Suppressor macrophage treated with lipopolysaccharide for 4 hours (primary cell): ENCODE measurements at places on chromosomes 2 and 18.

GRCh38 chr2:187461294-187462261 is 13.5 kb upstream of the CALCRL start:
- no peak for DNase-seq

DNA sequence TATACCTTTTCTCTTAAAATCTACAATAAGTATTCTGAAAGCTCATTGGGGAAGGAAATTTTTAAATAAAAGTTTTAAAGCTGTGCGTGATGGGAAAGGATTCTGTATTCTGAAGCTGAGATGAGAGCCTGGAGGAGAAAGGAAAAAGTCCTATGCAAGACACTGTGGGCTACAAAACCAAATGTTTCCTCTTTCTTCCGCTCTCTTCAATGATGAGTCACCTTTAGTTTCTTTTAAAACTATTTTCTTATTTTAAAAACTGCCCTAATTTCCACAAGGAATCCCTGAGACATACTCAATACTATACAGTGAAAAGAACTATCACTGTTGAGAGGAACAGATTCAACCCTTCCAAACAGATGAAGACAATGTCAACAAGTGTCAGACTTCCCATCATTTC is 87.4 kb downstream of the INO80D start:
- peak; percentile 32 for DNase-seq

DNA sequence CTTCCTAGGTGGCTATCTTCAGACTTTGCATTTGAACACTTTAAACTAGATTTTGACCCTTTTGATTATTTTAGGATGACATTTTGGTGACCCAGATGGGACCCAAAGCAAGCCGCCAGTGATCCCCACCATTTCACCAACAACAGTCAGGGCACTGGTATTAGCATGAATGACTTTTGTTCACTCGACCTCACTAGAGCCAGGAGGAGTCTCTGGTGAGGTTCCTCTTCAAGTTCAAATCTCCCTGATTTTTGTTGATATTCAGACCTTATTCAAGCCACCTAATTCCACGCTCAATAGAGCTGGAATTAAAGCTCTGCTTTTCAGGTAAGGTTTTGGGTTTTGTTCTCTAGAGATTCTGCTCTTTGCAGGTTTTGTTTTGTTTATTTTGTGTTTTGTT is 202.3 kb downstream of the MREG start:
- DNase-seq, result no peak

- peak; percentile 28 for DNase-seq
Observed at GRCh38 chr2:128437204-128437565, 118.5 kb upstream of the HS6ST1 start.

DNA sequence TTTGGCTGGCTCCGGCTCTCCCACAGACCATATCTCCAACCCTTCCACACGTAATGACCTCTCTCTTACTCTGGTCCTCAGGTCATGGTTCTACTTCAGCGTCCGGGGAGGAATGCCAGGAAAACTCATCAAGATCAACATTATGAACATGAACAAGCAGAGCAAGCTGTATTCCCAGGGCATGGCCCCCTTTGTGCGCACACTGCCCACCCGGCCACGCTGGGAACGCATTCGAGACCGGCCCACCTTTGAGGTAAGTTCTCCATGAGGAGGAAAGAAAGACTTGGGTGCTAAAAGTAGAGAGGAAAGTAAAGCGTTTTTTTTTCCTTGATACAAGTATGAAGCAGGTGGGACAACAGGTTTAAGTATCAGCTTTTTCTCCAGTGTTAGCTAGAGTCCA is 1.9 kb downstream of the AGBL5 start:
- no peak for DNase-seq

DNA sequence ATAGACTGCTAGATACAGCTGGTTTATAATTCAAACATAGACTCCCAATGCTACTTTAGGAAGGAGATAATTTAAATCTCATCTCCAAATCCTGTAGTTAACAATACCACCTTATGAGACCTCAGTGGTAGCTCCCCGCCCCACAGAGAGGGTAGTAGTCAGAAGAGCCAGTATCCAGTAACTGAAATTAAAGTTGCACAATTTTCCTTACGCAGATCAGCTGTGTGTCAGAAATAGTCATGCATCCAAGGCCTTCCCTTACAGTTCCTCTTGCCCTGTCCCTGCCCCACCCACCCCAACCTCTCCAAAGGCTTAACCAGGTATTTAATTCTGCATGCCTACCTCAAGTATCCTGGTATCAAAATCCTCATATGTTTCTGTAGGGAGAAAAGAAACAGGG is 15.5 kb downstream of the MRPS5 start:
- DNase-seq, result peak; percentile 19

DNA sequence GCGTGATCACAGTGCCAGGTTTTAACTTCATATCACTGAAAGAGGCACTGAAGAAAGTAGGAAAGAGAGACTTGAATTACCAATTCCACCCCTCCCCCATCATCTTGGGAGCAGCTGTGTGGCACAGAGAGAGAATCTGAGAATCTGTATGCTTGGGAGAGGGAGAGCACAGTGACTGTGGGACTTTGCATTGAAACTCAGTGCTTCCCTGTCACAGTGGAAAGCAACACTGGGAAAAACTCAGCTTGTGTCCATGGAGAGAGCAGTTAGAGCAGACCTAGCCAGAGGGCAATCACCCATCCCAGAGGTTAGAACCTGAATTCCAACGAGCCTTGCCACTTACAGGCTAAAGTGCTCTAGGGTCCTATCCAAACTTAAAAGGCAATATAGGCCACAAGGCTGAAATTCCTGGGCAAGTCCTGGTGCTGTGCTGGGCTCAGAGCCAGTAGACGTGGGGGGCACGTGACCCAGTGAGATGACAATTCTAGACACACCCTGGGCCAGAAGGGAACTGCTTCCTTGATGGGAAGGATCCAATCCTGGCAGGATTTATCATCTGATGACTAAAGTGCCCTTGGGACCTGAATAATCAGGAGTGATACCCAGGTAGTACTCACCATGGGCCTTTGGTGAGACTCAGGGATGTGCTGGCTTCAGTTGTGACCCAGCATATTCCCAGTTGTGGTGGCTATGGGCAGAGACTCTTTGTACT is 15.5 kb upstream of the ABCB11 start:
- DNase-seq, result no peak

GRCh38 chr18:78701771-78702396 is 277.7 kb upstream of the SALL3 start:
- no peak for DNase-seq

DNA sequence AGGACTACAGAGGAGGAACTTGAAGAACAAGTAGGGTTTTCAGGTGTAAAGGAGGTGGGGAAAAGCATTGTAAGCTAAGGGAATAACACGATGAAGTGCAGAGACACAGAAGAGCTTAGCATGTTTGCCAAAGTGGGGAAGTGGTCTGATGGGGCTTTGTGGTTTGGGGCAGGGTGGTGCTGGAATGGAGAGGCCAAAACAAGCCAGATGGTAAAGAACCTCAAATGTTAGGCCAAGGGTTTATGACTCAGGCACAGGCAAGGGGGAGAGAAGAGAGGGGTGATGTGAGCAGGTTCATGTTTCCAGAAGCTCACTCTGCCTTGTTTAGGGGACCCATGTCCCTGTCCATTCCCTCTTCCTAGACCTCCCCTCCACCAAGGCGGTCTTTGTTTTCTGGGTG is 104.5 kb upstream of the YWHAQ start:
- DNase-seq, result no peak

- no peak for DNase-seq
Observed at GRCh38 chr2:223226264-223226663, 174.3 kb downstream of the KCNE4 start.

- DNase-seq, result no peak
Observed at GRCh38 chr18:51614033-51614432, 416.6 kb upstream of the MEX3C start.

DNA sequence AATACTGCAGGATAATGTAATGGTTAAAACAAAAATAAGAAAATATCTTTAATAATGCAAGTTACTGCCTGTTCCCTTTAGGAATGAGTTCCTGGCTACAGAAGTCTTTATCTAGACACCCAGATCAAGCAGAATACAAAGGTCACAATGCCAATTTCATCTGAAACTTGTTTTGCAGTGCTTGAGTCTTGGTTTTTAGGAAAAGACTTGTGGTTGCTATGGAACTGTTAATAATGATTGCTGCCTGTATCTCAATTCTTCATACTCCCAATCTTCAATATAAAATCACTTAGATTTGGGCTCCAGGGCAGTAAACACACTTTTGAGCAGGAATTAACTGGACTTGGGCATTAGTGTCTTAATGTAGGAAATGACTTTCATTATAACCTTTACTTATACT is 14.2 kb downstream of the CAVIN2 start:
- DNase-seq, result no peak

DNA sequence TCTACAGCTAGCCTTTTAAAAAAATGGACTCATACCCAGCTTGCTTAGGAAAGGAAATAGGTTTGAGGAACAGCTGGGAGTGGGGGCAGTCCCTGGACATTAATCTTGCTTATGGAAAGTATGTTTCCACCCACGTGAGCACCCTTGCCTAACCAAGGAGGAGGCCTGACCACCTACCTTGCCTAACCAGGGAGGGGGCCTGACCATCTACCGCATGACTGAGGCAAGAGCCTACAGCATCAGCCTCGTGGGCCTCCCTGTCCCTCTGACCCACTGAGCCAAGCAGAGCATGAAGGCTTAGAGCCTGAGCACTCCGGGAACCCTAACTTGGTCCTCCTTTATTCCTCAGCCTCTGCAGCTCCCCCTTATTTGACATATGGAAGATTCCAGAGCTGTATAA is 20.2 kb downstream of the PRKAG3 start:
- DNase-seq, result peak; percentile 93

- no peak for DNase-seq
Observed at GRCh38 chr2:40292291-40292690, 159.6 kb downstream of the SLC8A1 start.

GRCh38 chr18:7304061-7304370 is 73.1 kb downstream of the LRRC30 start:
- no peak for DNase-seq

DNA sequence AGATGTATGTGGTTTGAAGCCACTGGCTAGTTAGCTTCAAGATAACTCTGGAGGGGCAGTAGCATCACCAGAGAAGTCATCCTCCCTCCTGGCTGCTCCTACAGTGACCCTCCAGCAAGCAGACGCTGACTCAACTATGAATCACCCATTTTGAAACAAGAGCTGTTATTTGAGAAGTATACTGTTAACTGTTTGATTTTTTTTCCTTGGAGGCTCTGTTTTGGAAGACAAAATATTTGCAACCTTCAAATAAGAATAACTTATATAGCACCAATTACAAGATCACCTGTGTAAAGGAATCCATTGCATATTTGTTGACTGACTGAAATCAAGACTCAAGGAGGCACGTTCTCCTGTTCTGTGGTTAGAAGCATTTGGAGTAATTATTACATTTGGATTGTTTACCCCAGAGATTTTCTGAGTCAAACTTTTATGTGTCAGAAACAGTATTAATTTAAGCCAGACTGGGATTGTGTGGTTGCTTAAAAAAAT is 313.8 kb downstream of the MTX2 start:
- DNase-seq, result peak; percentile 3

DNA sequence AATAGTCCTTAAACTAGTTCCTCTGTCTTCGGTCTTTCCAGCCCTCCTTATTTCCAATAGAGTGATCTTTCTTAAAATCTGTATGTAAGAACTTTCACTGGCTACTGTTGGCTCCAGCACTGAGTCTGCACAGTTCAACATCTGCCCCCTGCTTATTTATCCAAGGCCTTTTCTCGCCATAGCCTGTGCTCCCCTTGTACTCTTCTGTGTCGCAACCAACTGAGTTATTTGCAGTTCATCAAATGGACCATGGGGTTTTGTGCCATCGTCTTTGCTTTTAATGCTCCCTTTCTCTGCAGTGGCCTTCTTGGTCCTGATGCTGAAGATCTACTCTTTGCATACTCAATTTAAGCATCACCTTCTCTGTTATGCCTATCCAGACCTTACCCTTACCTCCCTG is 77.3 kb downstream of the DSC3 start:
- DNase-seq, result no peak

DNA sequence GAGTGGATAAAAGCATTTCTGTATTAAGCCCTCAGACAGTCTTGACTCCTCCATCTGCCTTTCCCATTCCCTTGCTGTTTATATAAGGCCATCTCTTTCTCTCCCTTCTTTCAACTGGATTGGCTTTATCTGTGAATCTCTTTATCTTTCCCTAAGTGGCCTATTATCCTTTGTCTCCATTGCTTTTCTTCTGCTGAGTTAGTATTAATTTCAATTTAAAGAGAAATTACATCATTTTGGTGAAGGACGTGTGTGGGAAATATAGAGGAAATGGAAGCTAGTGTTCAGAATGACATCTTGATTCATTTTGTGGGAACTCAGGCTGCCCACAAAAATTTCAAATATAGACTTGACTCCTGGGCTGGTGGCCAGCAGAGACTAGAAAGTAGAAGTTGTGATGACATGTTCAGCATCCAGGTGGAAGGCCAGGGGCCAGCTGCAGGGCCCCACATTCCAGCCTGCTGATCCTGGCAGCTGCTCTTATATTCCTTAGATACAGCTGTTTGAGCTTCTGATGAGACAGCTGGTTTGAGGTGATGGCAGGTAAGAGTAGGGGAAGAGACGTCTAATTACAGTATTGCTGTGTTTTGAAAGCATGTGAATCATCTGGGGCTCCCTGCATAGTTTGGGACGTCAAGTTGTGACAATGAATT is 52.3 kb downstream of the DIS3L2 start:
- DNase-seq, result peak; percentile 64

DNA sequence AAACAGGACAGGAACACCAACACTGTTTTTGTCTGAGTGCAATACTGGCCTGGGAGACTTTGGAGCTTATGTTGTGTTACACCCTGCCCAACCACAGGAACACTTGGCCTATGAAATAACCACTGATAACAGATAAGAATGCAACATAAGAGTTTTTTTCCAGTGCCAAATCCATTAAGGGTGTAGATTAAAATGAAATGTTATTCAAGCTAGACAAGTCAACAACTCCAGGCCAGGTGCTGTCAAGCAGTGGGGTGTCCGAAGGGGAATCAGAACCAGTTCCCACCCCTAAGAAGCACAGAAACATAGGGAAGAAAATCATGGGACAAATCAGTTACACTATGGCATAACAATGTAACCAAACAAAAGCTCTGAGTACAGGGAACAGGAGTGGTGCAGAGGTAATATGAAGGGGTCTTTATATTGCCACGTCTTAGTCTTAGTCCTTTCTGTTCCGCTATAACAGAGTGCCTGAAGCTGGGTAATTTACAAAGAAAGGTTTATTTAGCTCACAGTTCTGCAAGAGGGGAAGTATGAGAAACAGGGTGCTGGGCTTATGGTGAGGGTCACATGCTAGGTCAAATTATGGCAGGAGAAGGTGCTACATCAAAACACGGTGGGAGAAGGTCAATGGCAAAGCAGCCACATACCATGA is 3.8 kb downstream of the AFG3L2 start:
- DNase-seq, result no peak

DNA sequence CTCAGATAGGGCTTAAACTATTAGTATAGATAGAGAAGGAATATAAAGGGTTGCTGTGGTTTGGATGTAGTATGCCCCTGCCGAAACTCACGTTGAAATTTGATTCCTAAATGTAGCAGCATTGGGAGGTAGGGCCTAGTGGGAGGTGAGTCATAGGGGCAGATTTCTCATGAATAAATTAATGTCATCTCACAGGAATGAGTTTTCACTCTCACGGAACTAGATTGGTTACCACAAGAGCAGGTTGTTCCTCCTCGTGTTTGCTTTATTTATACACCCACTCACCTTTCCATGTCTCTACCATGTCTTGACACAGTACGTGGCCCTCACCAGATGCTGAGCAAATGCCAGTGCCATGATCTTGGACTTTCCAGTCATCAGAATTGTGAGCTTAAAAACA is 218.2 kb downstream of the RBM43 start:
- DNase-seq, result no peak
